ENCODE measurements at places on chromosomes 2 and 18.
A peak's percentile ranks its signal among the peaks of the same experiment; 100 is the strongest.

DNA sequence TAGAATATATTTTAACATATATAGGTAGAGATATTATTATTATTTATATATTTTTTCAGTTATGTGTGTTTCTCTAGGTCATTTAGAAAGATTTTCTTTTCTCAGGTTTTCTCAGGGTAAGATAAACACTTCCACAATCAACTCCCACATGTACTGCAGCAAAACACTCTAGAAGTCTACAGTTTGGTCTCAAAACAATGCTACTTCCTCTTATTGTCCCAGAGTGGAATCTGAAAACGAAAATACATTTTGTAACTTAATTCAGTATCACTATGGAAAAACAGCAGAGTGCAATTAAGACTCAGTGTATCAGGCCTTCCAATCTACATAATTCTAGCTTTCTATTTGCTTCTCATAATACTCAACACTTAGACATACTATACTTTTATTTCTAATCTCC lies 190.1 kb upstream of the SLC35G4 start:
- no peak for DNase-seq

- DNase-seq: no peak
Observed at GRCh38 chr2:9251154-9252001, 44.8 kb downstream of the ASAP2 start.

DNA sequence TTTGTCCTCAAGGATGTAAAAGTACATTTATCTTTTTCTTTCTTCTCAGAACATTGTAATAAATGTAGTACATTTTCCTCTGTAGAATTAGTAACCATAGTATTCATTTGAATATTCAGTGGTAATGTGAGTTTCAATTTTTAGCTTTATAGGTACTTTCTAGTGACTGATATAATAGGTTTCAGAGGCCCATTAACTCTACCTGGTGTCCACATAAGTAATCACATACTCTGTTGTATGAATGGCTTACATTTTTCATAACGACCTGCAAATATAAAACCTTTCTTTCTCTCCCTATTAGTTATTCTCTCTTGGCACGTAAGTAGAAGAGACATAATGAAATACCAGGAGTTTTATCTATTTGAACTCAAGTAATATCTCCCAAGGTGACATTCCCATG lies 1017.6 kb downstream of the DPP10 start:
- no peak for DNase-seq

- DNase-seq: no peak
Observed at GRCh38 chr2:188132385-188132784, 159.3 kb upstream of the GULP1 start.

GRCh38 chr2:58434692-58435091 lies 193.6 kb upstream of the FANCL start:
- no peak for DNase-seq

GRCh38 chr2:119914266-119914665 lies 98.6 kb upstream of the EPB41L5 start:
- DNase-seq: no peak

DNA sequence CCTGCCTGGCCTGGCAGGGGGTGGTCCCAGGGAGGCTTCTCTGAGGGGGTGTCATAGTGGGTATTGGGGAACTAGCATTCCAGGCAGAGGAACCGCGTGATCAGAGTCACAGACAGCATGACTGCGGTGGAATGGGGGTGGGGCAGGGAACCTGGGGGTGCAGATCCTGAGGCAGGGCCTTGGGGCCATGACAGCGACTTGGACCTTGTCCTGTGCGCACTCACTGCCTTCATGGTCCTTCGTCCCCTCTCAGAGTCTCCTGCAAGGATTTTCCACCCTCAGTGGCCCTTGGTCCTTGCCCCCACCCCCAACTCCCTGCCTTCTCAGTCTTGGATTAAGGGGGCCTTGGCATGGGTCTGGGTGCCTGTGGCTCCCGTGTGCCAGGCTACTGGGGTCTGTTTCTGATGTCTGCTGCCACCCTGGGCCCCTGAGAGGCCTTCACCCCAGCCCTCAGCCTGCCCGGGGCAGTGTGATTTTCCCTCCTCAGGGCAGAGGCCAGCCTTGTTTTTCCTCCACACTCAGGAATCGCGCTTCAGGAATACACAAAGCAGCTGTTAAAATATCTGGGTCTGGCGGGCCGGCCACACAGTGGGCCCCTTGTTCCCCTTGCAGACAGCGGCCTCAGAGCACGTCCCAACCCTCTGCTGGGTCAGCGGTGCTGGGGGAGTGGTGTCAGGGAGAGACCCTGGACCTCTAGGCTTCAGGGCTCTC lies 51.6 kb downstream of the GLI2 start:
- DNase-seq: no peak

DNA sequence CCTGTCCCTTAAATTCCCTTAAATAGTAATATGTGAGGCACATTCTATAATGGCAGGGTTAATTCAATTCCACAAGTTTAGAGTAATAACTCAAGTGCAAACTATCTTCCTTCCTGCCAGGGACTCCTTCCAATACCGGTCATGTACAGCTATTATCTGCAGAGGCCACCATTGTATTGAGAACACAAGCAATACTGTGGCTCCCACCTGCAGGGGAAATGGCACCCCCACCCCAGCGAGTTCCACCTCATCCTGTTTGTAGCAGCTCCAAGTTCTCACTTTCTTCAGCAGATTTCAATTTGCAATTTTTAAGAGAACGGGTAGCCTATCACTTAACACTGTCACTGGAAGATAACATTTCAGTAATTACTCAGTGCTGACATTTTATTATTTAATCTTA lies 172.1 kb upstream of the PID1 start:
- DNase-seq: no peak

DNA sequence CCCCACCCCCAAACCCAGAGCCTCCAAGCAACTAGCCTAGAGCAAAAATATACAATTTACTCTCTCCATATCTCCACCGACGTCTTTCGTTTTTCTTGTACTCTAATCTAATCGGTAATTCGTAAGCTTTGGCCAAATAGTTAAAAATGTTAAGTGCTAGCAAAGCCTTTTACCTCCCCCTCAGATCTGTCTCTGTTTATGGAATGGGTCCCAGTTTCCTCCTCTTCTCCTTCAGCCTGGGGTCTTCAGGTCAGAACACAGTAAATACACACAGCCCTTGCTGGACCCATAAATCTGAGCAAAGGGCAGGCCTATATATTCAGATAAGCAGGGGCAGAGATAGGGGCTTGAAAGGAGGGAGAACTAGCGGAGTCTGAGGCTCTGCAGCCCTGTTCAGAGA lies 267.4 kb downstream of the MEIS1 start:
- DNase-seq: no peak

GRCh38 chr2:112881217-112881985 lies 29.6 kb upstream of the IL37 start:
- DNase-seq: peak; percentile 19

- DNase-seq: no peak
Observed at GRCh38 chr2:168515502-168515901, 59.4 kb downstream of the CERS6 start.

DNA sequence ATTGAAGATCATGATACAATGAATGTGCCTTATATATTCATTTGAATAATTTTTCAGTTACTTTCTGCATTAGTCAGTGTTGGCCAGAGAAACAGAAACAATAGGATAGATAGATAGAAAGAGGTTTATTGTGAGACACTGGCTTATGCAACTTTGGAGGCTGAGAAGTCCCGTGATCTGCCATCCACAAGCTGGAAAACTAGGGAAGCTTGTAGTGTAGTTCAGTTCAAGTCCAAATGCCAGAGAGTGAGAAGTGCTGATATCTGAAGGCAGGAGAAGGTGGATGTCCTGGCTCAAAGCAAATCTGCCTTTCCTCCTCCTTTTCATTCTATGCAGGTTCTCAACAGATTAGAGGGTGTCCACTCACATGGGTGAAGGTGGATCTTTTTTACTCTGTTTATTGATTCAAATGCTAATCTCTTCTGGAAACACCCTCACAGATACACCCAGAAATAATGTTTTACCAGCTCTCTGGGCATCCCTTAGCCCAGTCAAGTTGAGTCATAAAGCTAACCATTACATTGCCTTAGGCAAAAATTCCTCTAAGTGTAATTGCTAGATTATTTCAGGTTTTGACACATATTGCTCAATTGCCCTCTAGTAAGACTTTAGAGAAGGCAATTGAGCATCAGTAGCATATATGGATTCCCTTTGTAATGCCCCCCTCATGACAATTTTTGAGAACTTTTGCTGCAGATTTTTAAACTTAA lies 341.4 kb downstream of the LPIN1 start:
- no peak for DNase-seq

- no peak for DNase-seq
Observed at GRCh38 chr2:217621391-217621801, 381.4 kb downstream of the TNS1 start.

DNA sequence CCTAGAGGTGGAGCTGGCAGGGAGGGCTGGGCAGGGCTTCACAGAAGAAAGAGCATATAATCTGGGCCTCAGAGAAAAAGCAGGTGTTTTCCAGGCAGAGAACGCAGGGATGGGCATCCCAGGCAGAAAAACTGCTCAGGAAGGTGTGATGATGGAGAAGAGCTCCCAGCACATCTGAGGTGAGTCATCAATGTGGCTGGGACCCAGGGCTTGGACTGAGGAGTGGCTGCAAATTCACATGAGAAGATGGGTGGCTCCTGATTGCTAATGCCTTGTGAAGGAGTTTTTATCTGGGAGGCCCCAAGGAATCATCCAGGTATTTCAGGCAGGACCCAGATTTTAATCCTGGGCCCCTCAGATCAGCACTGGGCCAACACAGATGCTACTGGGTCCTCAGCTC lies 10.2 kb downstream of the IL1F10 start:
- DNase-seq: no peak

- no peak for DNase-seq
Observed at GRCh38 chr2:157830696-157831570, 45.2 kb downstream of the ACVR1 start.

GRCh38 chr2:62686012-62686685 lies 19.4 kb upstream of the EHBP1 start:
- DNase-seq: no peak

GRCh38 chr2:182224669-182225068 lies 202.2 kb downstream of the PDE1A start:
- DNase-seq: no peak

- no peak for DNase-seq
Observed at GRCh38 chr2:174007010-174007409, 41.8 kb upstream of the SP3 start.

- no peak for DNase-seq
Observed at GRCh38 chr2:235665661-235666212, 171.9 kb downstream of the AGAP1 start.

GRCh38 chr2:162390801-162391200 lies 46.9 kb downstream of the GCA start:
- no peak for DNase-seq

- no peak for DNase-seq
Observed at GRCh38 chr18:3634250-3634939, 184.4 kb downstream of the TGIF1 start.

- no peak for DNase-seq
Observed at GRCh38 chr18:59062643-59063006, 77.1 kb upstream of the SEC11C start.

- DNase-seq: no peak
Observed at GRCh38 chr18:3405713-3406112, 44.3 kb upstream of the TGIF1 start.

DNA sequence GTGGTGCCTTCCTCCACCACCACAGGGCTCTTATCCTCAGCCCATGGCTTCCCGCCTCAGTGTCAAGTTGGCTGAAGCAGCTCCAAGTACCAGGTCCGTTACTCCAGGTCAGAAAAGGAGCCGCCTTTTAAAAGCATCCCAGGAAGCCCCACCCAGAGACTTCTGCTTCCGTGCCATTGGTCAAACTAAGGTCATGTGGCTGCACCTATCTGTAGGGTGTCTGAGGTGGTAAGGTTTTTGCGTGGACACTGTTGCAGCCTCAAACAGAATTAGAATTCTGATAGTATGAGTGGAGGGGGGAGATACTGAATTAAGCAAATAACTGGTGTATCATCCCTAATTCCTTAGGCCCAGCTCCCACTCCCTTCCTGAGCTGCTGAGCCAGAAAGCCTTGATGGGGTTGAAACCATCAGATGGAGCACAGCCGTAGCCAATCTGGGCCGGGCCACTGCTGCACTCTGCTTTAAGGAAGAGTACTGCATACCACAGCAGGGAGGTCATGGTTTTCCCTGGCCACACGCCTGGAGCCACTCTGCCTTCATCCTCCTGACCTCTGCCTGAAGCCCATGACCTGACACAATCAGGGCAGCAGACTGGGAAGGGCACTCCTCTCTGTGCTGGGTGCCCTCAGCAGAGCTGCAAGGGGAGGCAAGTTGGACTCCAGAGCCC lies 8.4 kb downstream of the TMEM247 start:
- no peak for DNase-seq

DNA sequence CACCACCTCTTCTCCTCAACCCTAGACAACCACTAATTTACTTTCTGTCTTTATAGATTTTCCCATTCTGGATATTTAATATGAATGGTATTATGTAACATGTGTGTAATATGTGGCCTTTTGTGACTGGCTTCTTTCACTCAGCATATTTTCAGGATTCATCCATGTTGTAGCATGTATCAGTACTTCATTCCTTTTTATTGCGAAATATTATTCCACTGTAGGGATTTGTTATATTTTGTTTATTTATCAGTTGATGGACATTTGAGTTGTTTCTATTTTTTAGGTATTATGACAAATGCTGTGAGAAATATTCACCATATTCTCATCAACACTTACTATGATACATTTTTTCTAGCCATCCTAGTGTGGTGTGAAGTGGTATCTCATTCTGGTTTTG lies 138.8 kb upstream of the DLGAP1 start:
- no peak for DNase-seq

DNA sequence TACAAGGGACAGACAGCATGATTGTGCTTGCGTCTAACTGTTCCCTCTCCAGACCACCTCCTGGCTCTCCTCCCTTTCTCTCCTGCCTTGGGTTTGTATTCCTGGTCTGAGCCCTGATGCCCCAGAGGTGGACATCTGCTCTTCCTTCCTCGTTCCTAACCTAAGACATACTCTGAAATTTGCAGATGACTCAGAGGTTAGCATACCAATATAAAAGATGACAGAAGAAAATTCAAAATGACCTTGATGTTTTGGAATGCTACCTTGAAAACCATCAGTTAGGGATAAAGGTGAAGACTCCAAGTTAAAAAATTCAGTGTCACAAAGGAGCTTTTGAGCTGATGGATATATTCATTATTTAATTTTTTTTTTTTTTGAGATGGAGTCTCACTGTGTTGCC lies 12.9 kb downstream of the SMYD1 start:
- no peak for DNase-seq

DNA sequence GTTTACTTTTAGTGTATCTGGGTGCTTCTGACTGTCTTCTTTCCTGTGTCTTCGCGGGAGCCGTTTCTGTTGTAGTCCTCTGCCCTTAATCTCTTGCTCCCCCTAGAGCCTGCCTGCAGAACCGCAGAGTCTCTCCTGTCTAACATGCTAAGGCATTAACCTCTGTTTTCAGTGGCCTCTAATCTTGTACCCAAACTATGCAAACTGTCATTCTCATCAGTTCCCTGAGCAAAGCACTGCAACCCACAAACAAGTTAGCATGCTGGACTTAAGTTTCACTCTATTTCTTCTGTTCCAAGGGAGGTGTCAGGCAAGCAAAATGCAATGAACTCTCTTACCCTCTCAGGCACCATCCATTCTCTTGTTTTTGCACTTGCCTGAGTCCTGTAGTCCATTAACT lies 138.4 kb downstream of the OTX1 start:
- no peak for DNase-seq
